ENCODE measurements at places on chromosomes 4 and X.

DNA sequence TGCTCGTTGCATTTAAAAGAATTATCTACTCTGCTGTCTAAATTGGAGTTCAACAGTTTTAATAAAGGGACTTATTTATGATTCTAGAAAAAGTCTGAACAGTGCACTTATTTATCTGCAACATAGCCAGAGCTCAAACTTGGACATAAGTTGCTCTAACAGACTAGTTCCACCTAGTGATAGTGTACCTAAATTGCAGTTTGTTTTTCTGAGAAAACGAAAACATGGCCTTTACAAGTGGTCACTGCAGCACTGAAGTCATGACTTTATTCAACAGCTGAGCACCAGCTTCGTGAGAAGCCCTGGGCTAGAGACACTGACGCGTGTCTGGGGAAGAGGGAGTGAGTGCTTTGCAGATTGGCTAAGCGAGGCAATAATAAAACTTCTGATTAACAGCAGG lies 77.3 kb upstream of the IGSF1 start:
- peak; percentile 9 for DNase-seq

- DNase-seq, result peak; percentile 44
These were observed 7.3 kb downstream of the SPARCL1 start for GRCh38 chr4:87521757-87522374.

GRCh38 chr4:38785901-38786402 lies 3.2 kb upstream of the TLR10 start:
- DNase-seq, result no peak

DNA sequence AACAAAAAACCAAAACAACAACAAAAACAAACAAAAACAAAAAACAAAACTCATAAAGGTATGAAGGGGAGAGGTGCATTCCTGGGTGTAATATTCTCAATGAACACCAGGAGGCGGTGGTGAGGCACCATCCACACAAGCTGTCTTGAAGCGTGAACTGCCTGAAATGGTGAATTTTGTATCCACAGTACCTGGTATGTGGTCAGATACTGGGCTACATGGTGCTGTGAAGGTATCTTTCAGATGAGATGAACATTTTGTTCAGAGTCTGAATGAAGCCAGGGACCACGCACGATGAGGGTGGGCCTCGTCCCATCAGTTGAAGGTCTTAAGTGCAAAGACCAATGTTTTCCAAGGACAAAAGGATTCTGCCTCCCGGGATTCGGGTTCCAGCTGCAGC lies 58.5 kb downstream of the ASMT start:
- peak; percentile 21 for DNase-seq

GRCh38 chr4:15832523-15833451 lies 54.7 kb downstream of the CD38 start:
- DNase-seq, result no peak

- DNase-seq, result no peak
These were observed 164.3 kb downstream of the ENOX2 start for GRCh38 chrX:130738638-130739195.

GRCh38 chrX:153744210-153745066 lies 19.6 kb upstream of the PLXNB3 start:
- no peak for DNase-seq

- DNase-seq, result no peak
These were observed 354.2 kb upstream of the FAT1 start for GRCh38 chr4:187077744-187078401.

DNA sequence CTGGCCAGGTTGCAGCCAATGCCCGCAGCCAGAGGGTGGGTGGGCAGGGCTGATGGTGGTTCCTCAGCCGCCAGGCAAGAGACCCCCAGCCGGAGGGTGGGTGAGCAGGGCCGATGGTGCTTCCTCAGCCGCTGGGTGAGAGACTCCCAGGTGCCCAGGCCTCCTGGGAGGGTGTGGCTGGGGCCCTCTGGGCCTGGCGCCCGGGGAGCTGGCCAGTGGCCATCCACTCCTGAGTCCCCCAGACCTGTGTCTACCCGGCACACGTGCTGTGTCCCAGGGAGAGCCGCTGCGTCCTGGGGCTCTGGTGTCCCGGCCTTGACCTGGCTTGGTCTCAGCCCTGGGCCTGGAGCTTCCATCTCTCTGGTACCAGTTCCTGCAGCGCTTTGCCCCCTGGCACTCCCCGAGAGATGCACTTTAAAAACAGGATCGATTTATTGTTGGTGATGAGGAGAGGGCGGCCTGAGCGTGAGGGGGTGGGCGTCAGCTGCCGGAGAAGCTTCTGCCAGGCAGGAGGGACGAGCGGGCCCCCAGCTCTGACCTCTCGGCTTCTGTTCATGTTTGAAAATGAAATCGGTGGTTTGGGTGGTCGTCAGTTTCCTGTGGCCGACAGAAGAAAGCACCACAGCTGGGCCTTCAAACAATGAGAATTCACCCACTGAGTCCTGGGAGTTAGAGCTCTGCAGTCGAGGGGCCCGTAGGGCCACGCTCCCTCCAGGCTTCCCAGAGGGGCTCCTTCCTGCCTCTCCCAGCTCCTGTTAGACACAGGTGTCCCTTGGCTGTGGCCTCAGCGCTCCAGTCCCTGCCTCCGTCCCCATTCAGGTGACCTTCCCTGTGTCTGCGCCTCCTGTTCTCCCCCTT lies 6.5 kb downstream of the DOK7 start:
- DNase-seq, result no peak

- peak; percentile 14 for DNase-seq
These were observed 449.3 kb downstream of the RPA4 start for GRCh38 chrX:97332963-97333362.

- no peak for DNase-seq
These were observed 64.2 kb upstream of the DIPK2B start for GRCh38 chrX:45264865-45265264.

DNA sequence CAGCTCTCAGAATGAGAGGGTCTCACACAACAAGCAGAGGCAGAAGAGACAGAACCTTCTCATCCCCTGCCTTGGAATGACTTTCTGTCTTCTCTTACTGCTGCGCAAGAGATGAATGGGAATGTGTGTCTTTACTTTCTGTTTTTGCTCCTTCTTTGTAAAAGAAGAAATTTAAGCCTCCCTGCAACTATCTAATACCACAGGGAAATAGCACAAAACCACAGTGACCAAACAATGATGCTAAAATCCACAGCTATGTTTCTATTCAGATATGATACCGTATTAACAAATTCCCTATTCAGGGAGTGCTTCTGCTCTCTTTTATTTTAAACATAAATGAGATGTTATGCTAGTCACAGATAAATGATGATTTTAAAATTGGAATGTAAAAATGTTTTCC lies 173.8 kb upstream of the RAI2 start:
- no peak for DNase-seq

DNA sequence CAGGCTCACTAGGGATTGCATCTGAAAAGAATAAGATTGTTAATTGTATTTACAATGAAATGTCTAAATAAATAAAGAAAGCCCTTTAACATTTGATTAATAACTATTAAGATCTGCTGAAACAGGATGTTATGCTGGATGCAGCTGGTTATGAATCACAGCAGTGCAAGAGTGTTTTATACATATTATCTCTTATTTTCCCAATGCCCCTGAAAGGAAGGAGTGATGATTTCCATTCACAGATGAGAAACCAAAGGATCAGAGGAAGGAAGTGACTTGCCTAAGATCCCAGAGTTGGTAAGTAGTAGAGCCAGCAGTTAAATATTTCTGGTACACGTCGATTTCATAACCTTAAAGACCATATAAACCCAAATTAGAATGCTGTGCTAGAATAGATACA lies 76.3 kb upstream of the ARHGAP36 start:
- DNase-seq, result no peak

GRCh38 chrX:107825698-107826237 lies at the start of gene MID2:
MID2 (plus strand) TSS chrX:107825866; CDS start chrX:107826427, 561 bp downstream.
- DNase-seq, result peak; percentile 57
